GOT3 (cell line): ENCODE measurements at places on chromosomes 2 and 18.

GRCh38 chr2:157627594-157628476 is 829 bp downstream of the ACVR1C start:
- no peak for DNase-seq

DNA sequence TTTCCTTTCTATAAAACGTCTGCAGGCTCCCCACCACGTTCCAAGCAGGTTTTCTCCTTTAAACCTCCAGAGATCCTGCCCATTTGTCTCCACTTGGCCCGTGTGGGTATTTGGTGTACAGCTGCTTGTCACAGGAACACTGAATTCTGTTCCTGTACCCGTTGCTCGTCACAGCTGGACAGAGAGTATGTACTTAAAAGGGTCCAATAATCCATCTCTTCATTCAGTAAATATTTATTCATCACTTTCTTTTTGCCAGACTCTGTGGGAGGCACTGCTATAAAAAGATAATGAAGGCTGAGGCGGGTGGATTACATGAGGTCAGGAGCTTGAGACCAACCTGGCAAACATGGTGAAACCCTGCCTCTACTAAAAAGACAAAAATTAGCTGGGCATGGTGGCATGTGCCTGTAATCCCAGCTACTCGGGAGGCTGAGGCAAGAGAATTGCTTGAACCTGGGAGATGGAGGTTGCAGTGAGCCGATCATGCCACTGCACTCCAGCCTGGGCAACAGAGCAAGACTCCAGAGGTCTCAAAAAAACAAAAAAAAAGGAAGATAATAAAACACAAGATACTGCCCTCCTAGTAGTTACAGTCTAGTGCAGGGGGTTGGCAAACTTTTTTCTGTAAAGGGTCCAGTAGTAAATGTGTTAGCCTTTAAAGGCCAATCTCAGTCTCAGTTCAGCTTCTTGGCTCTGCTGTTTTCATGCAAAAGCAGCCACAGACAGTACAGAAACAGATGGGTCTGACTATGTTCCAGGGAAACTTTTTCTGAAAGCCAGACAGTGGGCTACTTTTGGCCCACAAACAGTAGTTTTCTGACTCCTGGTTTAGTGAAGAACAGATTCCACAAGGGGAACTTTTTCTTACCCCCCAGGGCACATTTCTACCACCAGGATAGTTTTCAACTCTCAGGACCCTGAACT is 309.9 kb upstream of the RAB12 start:
- no peak for DNase-seq

DNA sequence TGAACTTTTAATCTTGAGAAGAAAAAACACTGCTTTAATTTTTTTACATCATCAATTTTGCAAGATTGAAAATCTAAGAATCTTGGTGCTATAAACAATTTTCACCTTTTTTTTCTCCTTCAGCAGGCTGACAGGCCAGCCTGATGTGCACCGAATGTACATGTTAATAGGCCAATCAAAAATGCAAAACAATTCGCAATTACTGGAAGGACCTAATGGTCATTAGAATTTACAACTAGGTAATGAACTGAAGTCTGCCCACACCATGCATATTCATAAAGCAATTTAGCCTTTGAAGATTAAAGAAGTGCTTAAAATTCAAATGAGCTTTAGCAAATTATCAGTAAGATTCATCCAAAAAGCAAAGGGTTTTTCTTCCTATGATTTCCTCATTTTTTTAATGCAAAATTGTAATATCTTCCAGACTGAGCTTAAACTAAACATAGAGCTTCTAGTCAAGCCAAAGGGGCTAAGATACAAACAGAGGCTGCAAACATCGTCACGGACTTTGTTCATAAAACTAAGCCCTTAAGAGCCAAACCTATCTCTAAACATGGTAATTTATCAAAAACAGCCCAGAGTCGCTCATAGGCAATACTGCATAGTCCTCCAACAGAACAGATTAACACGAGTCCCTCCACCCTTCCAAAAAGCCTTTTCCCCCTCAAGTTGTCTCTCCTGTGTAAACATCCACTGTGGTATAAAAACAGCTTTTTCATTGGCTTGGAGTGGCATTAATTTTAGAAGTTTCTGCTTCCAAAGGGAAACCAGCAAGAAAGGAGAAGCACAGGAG is 18.4 kb downstream of the BCL11A start:
- no peak for DNase-seq

- DNase-seq: no peak
These were observed 30.7 kb downstream of the METTL4 start for GRCh38 chr18:2540575-2540974.

DNA sequence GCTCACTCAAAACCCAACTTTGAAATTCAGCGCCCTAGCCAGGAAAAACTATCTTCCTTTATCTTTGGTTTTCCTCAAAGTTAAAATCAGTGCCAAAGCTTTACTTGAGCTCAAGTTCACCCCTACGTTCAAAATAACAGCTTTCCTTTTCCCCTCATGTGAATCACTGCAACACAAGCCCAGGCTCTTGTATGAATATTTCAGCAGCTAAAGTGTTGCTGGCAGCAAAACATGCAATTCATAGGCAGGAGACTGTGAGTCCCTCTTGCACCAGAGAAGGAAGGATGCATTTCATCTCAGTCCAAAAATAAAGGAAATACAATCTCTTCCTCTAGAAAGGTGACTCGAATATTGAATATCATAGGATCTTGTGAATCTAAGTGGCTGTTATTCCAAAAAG is 461.3 kb upstream of the SOX11 start:
- no peak for DNase-seq

- DNase-seq: no peak
These were observed 51.7 kb downstream of the AGAP1 start for GRCh38 chr2:235545339-235546150.

DNA sequence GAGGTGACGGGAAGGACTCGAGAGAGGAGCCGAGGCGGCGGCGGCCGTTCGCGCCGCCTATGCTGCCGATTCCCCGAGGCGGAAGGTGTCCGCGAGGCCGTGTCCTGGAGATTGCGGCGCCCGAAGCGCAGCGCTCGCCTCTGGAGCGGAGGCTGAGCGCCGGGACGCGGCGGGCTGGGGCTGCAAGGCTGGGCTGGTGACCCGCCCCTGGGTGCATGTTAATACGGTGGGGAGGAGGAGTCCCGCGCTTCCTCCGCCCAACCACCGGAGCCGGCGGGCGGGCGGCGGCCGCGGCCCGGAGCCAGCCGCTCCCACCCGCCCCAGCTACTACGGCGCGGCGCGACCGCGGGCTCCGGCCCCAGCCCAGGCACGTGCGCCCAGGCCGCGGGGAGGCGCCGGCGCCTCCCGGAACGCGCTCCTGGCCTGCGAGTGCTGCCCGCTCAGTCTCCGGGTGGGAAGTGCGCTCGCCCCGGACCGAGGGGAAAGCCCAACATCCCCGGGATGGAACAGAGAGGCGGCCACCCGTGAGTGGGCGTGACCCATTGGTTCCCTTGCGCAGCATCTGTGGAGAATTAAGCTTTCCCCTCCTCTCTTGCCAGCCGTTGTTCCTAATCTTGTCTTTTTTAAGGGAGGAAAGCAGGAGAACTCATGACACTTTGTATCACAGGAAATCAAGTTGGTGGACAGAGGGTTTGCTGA is at the start of gene DLGAP1:
DLGAP1 (minus strand) TSS at position 195 of the 699 bp plus-strand sequence.
- no peak for DNase-seq

DNA sequence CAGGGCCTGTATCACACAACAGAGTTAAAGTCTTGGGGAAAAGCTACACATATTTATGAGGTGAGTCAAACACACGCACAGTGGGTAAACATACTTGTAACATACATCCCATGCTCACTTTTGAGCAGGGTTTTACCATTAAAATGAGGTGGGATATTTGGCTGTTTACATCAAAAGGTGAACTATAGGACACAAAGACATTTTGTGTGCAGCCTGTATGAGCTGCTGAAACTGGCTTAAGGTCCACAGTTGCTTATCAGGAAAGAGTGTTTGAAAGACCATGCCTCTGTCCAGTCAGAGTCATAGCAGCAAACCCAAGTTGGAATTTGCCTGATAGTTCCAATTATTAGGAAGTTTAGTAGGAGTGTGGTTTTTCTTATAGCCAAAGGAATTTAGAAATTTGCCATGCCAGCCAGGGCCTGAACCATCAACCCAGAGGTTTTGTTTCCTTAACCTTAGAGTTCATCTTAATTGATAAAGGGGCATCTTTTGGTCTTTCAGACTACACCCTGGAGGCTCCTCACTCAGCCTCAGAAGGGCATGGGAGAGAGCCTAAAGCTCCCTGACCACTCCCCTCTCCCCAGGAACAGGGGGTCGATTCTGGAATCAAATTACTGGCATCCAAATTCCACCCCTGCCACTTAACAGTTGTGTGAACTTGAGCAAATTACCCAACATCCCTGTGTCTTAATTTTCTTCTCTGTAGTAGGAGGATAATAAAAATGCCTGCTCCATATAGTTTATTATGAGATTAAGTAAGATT is 29.9 kb upstream of the L3MBTL4 start:
- no peak for DNase-seq

DNA sequence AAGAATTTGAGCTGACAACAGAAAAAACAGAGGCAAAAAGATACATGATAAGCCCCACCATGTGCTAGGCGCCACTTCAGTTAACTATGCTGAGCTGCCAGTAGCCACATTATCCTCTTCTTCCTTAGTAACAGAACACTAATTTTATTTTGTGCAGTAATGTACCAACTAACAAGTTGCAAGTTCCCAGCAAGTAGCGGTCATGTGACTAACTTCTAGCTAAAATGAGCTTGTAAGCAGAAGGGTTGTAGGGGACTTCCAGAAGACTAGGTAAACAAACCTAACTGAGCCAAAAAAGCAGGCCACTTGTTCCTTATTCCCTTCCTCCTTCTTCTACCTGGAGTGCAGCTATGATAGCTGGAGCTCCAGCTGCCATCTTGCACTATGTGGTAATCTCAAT is 75.5 kb downstream of the DTNB start:
- DNase-seq: no peak

- DNase-seq: no peak
These were observed 1.3 kb upstream of the CIB4 start for GRCh38 chr2:26642429-26642828.

DNA sequence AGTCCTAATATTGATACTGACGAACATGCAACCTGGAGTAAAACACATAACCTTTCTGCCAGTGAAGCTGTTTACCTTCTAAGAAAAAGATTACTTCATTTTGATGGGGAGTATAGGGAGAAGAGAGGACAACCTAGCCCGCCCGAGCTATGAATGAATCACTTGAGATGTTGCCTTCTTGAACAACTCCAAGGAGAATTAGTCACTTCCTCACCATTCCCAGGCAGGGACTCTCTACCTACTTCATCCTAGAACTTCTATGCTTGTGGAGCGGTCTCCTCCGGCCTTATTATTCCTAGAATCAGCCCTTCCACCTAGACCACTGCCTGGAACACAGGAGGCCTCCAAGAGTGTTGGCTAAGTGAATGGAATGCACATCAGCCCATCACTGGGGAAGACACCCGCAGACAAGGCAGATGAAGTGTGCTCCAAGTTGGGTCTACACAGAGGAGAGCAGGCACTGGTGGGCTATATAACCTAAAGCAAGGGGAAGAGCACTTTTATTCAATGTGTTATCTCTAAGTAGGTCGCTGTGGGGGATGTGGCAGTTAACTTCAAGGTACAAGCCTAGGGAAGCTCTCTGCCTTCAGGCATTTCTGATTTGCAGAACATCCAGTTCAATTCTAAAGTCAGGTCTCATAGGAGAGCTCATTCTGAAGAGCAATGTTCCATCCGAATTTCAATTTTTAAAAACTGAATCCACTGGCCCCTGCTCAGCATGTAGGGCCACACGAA is 57.4 kb downstream of the STK39 start:
- no peak for DNase-seq

DNA sequence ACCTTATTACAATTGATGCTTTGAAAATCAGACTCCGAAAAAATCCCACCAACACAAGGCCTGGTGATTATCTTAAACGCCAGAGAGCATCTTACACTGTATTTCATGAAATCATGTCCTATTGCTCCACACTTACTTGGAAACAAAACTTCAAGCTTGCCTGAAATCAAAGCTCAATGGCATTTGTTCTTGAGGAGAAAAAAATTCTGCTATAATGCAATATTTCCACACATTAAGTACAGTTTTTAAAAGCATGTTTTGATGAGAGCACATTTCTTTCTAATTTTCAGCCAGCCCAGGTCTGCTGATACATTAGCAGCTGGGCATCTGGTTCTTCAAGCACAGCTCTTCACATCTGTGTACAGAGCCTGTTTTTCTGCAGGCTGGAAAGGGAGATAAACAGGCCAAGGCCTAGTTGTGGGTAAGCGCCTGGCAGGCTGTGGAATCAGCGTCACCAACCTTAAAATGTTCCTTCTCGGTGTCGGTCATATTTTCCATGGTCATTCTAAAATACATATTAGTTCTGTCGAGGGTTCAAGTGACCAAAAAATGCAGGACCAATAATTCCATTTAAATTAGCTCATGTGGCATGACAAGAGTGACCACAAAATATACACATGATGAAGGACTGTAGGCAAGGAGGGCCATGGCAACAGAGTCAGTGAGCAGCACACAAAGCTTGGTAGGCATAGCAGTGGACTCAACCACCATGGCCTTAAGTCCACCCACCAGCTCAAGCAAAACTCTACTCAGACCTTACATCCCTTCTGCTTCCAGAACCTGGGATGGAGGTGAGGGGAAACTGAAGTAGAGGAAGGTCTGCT is 20.9 kb downstream of the SLC8A1 start:
- DNase-seq: no peak

- no peak for DNase-seq
These were observed 621.3 kb upstream of the LRATD1 start for GRCh38 chr2:14011190-14011589.

DNA sequence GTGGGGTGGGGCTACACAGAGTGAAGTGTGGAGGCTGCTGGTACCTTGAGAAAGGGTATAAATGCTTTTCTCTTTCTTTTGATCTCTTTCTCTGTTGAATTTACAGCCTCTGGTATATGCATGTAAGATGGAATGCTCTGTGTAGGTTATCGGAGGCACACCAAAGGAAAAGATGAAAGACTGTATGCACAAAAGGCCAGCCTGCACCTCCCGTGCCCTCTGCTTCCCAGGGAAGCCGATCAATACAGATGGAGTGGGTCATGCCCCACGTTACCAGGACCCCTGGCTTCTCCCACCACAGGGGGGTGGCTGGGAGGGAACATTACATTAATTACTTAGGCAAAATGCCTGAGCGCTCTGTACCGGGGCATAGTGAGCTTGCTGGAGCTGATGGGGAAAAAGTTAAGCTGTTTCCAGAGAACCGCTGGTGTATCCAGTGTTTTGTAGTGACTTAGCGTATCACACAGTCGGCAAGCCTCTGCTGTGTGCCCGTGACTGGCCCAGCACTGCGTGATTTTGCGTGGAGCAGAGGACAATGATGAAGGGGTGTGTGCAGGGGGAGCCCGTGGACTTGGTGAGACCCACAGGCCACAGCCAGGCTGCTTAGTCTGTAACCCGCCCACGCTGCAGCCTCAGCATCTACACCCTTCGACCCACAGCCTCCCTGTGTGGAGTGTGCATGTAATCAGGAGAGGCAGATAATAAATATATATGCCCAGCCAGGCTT is 8.0 kb downstream of the ALLC start:
- DNase-seq: no peak
